ENCODE measurements at places on chromosomes 4 and X.

DNA sequence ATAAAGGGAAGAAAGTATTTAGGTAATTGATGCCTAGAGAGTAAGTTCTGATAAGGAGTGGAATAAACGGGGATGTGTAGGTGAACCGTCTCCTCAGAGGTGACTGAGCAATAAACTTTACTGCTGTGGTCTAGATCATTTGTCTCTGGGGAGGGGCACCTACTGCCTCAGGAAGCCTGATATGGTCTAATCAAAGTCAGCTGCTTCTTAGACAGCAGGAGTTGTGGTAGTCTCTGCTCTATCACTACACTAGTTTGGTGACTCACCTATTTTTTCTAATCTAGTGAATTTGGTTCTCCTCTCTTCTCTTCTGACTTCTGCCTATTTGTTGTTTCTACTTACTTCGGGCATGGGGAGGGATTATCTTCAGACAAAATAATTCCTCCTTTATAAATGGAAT lies 95.1 kb upstream of the STIM2 start:
- no peak for DNase-seq

DNA sequence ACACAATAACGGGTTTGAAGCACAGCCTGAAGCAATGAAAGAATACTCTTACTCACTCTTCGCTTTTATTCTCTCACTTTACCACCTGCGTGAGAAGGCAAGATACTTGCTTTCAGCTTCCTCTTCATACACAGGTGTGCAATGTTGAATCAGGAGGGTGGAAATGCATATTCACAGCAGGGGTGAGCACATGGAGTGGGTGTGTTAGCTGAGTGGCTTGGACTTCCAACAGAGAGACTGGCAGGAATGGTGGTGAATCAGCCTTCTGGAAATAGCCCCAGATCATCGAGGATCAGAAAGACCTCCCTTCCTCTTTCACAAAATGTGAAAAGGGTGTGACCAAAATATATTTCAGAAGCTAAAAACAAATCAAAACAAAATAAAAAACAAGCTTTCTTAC lies 521.2 kb downstream of the STIM2 start:
- DNase-seq = no peak

GRCh38 chr4:131001371-131001770 lies 1905.4 kb downstream of the C4orf33 start:
- no peak for DNase-seq

- DNase-seq = no peak
Observed at GRCh38 chr4:51918251-51918650, 75.3 kb downstream of the DCUN1D4 start.

GRCh38 chr4:128449251-128449650 lies 161.6 kb upstream of the PGRMC2 start:
- no peak for DNase-seq

GRCh38 chrX:23435575-23435974 lies 100.9 kb downstream of the PTCHD1 start:
- no peak for DNase-seq

DNA sequence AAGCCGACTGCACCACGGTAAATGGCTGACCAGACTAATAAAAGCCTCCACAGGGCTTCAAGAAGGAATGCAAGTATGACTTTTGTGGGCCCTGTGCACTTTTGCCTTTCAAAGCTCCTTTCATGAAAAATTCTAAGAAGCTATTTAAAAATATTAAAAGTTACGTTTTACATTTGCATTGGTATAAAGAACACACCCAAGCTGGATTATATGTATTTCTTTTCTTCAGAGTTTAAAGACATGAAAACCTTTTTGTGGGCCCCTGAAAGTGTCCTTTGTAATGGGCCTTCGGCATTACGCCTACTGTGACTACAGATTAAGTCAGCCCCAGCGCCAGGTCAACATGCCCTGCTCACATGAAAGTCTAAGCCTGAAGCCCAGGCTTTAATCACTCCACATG lies 20.5 kb upstream of the ASB5 start:
- no peak for DNase-seq

GRCh38 chr4:150904671-150905070 lies 110.4 kb downstream of the LRBA start:
- DNase-seq = no peak

DNA sequence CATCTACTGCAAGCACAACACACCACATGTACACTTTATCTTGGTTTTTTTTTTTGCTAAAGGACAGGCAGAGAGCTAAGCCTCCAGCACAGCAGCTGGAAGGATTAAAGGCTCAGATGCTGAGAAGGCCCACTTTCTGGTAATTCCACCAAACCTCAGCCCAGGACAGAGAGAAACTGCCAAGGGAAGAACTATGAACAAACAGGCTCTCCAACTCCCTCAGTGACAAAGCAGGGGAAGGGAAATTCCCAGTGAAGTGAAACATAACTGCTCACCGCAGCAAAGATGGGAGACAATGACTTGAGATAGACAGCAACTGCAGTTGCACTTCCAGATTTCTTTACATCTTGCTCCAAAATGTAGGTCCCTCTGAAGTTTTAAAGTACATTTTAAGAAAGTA lies 4.8 kb downstream of the PROM1 start:
- no peak for DNase-seq

DNA sequence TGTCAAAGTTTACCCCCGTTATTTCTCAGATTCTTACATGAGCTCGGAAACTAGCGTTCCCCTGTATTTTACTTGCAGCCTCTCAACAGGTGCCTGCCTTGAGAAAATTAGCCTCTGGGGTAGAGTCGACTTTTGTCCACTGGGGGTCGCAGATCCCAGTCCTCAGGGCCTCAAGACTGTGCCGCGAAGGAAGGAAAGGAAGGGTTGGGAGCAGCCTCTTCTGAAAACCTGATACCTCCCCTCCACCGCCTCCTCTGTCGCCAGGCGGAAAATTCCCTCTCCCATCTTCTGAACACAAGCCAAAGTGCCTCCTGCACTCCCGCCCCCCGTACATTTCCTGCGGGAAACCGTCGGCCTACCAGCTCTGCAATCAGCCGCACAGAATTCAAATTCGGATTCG lies 44.4 kb upstream of the TMSB15B start:
- no peak for DNase-seq

GRCh38 chrX:96861661-96862060 lies 22.0 kb upstream of the RPA4 start:
- DNase-seq = no peak

- no peak for DNase-seq
Observed at GRCh38 chr4:36187723-36188333, 56.5 kb downstream of the ARAP2 start.

DNA sequence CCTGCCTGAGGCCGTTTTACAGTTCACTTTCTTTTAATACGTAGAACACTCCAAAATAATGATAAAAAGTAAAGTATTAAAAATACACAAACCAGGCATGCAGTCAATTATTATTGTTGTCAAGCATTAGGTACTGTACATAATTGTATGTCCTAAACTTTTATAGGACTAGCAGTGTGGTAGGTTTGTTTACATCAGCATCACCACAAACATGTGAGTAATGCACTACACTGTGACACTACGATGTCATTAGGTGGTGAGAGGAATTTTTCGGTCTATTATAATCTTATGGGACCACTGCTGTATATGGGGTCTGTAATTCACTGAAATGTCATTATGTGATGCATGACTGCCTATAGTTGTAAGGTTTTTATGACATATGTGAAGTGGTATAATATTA lies 149.5 kb upstream of the SH3RF1 start:
- no peak for DNase-seq

- no peak for DNase-seq
Observed at GRCh38 chr4:48015216-48015615, 1.3 kb downstream of the CNGA1 start.

DNA sequence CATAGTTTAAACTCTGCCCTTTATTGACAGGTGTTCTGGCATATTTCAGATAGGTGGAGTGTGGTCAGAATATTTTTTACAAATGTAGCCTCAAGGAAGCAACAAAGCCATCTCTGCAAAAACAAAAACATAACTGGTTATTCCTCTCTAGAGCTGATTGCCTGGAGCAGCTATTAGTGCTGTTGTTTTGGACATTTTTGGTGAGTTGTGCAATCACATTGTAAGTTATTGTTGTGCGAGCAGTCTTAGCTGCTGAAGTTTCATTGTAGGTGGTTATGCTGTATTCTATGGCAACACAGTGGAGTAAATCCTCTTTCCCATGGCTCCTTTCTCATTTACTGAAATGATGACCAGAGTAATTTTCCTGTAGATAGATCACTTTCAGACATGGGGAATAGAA lies 1413.0 kb downstream of the PCDH7 start:
- DNase-seq = no peak

GRCh38 chr4:157600583-157600982 lies 380.1 kb downstream of the GRIA2 start:
- no peak for DNase-seq

DNA sequence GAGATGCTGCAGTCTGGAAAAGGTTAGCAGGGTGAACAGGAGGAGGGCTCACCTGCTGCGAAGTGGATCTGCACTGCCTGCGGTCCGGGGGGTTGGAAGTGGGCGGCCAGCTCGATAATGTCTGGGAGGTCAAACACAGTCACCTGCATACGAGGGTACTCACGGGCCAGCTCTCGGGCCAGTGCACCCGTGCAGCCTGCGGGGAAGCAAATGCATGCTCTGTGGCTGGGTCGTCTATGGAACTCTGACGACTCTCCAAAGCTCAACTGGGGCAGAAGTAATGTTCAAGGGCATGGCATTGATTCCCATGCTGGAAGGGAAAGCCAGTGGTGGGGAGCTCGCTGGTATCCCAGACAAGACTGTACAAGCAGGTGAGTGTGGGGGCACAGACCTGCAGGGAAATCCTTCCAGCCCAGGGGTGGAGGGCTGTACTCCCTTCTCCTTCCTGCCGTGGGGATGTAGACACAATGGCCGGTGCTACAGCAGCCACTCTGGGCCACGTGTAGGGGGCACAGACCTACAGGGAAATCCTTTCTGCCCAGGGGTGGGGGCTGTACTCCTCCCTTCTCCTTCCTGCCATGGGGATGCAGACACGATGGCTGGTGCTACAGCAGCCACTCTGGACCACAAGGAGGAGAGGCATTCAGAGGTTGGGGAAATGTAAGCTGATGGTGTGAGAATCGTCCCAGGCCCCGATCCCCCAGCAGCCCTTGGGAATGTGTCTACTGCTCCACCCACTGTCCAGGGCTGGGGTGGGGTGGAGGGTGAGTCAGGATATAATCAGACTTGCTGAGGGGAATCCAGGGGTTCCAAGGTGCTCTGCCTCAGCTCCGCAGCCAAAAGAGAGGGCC lies 26.2 kb upstream of the SLC25A6 start:
- DNase-seq = no peak

- no peak for DNase-seq
Observed at GRCh38 chrX:109841257-109841656, 108.2 kb upstream of the ACSL4 start.

- DNase-seq = no peak
Observed at GRCh38 chrX:78673246-78673645, 14.1 kb upstream of the RTL3 start.

- DNase-seq = no peak
Observed at GRCh38 chr4:127501103-127501502, 131.7 kb upstream of the INTU start.

DNA sequence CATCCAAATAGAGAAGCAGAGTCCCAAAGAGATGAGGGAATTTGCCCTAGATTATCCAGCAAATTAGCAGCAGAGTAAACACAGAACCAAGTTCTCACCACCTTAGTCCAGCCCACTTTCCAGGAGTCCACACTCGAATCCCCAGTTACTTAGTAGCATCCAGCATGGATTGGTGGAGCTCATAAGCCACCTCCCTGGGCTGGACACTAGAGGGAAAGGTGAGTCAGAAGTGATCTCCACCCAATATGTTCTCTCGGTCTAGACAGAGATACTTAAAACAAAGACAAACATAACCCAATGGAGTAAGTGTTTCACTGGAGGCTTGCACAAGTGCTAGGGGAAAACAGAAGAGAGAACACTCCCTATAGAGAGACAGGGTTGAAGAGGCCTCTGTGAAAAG lies 105.1 kb upstream of the CPEB2 start:
- DNase-seq = no peak

GRCh38 chrX:13487731-13488505 lies 81.5 kb upstream of the EGFL6 start:
- DNase-seq = no peak

DNA sequence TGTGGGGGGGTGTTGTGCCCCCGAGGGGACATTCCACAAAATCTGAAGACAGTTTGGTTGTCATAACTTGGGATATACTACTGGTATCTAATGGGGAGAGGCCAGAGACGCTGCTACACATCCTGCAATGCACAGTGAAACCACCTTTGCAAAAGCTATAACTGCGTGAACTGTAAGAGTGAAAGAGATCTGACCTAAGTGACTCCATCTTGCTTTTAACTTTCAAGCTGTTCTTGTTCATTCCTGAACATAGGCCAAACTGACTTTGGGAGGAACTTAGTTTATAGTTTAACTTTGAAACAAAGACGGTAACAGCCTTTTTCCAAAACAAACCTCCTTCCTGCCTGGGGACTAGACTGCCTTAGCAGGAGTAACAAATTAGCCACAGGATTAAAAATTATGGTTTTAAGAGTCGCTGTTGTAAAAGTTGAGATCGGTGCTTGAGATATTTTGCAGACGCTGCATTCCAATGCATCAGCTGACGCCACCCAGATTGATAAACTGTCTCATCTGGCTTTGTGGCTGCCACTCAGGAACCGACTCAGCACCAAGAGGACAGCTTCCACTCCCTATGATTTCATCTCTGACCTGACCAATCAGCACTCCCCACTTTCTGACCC lies 70.9 kb downstream of the ATXN3L start:
- no peak for DNase-seq

DNA sequence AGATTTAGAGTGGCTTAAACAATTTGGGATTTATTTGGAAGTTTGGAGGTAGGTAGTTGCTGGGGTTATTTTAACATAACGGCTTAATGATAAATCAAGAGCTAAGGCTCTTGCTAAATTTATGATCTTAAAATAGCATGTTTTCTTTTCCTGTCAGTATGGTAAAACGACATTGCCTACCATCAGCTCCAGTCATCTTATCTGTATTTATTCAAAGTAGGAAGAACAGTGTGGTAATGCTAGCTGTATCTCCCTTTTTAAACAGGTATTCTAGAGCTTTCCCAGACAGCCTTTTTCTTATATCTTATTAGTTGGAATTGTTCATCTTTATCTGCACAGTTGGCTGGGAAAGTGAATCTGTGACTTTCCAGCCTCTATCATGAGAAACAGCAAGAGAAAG lies 110.2 kb downstream of the SLC4A4 start:
- DNase-seq = no peak

DNA sequence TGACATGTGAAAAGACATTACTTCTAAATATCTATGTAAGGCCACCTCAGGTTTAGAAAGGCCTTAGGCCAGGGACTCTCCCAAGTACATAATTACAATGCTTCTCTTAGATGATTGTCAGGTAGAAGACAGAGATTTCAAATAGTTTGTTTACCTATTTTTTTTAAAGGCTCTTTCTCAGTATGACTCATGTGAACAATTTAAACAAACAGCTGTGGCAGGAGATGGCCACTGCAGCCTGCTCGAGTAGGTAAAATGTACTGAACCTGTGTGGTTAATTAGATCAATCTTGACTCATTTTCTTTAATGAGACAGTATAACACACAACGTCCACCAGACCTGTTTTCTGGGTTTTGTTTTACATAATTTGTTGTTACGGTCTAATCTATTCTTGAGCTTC lies 50.2 kb downstream of the LEF1 start:
- DNase-seq = no peak

Measured in stimulated activated CD8-positive, alpha-beta memory T cell treated with anti-CD3 and anti-CD28 coated beads, Interleukin-15, amount 100 ng/mL, for 24 hours (primary cell).